ENCODE measurements at places on chromosomes 7 and 10. TPM values are rescaled to one million over a fixed set of nuclear protein-coding genes. Genes with fewer than 3 reads are reported as not detected.

The HMX3 gene
- total RNA-seq = 1.6 TPM

The DRGX gene
- total RNA-seq = not detected

The ADAM12 gene
- total RNA-seq = 2.1 TPM

The IL15RA gene
- 25.6 TPM for total RNA-seq

The C10orf53 gene
- total RNA-seq = not detected

The TYW1 gene
- 14.0 TPM for total RNA-seq

The CTAGE8 gene
- 3.1 TPM for total RNA-seq

The EPHB6 gene
- 16.7 TPM for total RNA-seq

The TUBB8 gene
- not detected for total RNA-seq

The PCLO gene
- total RNA-seq = 7.4 TPM

The TSPAN33 gene
- 16.2 TPM for total RNA-seq

The SFMBT2 gene
- 19.8 TPM for total RNA-seq

The OPN1SW gene
- not detected for total RNA-seq

The CYP17A1 gene
- 7.3 TPM for total RNA-seq

The GPRIN2 gene
- 14.8 TPM for total RNA-seq

The RAB19 gene
- total RNA-seq = 8.8 TPM

The STX1A gene
- total RNA-seq = 33.8 TPM

The ANLN gene
- total RNA-seq = 4.1 TPM

The ZPBP gene
- total RNA-seq = not detected

The PAX4 gene
- total RNA-seq = not detected

The CYP26A1 gene
- total RNA-seq = not detected

The PPP1R17 gene
- total RNA-seq = not detected

The ITGB8 gene
- 66.5 TPM for total RNA-seq

The GRB10 gene
- 106 TPM for total RNA-seq

The SUN3 gene
- total RNA-seq = not detected

The FUOM gene
- total RNA-seq = 13.0 TPM

The HOXA6 gene
- total RNA-seq = 0.29 TPM

The PNLIPRP1 gene
- total RNA-seq = 2.1 TPM

The COX19 gene
- 12.1 TPM for total RNA-seq

The TAS2R41 gene
- not detected for total RNA-seq

The ASB15 gene
- total RNA-seq = not detected

The VAX1 gene
- not detected for total RNA-seq

The DGKB gene
- 1.0 TPM for total RNA-seq

The SPDYE2 gene
- not detected for total RNA-seq

The FANK1 gene
- 5.3 TPM for total RNA-seq

The PMS2 gene
- 10.5 TPM for total RNA-seq

The GPER1 gene
- 4.7 TPM for total RNA-seq

The MALRD1 gene
- total RNA-seq = 2.3 TPM

The ZNF365 gene
- total RNA-seq = 0.40 TPM

The H2BK1 gene
- total RNA-seq = not detected

The AGMO gene
- 8.3 TPM for total RNA-seq

The EXOC6 gene
- total RNA-seq = 26.0 TPM

The EPDR1 gene
- total RNA-seq = 23.2 TPM

The WDR37 gene
- total RNA-seq = 15.5 TPM

The CC2D2B gene
- total RNA-seq = 2.9 TPM

The GGCT gene
- 69.5 TPM for total RNA-seq

The IFIT1B gene
- total RNA-seq = not detected

The HECW1 gene
- 3.8 TPM for total RNA-seq

The LIPA gene
- total RNA-seq = 62.0 TPM

The C10orf62 gene
- 1.0 TPM for total RNA-seq

The ADGRA1 gene
- total RNA-seq = not detected

The MYH16 gene
- 0.32 TPM for total RNA-seq

The TMEM176A gene
- 246 TPM for total RNA-seq

The KCNIP2 gene
- 2.5 TPM for total RNA-seq

The EIF3B gene
- 94.7 TPM for total RNA-seq

The EFCAB10 gene
- total RNA-seq = not detected

The VPS37D gene
- total RNA-seq = 13.5 TPM

The ZCCHC24 gene
- total RNA-seq = 36.7 TPM

The FFAR4 gene
- total RNA-seq = 6.1 TPM
